ENCODE measurements at places on chromosomes 4 and X. TPM values are rescaled to one million over a fixed set of nuclear protein-coding genes. Genes with fewer than 3 reads are reported as not detected.

- DNase-seq: no peak
Observed at GRCh38 chr4:114400531-114400930, 198.1 kb upstream of the UGT8 start.

- DNase-seq: no peak
Observed at GRCh38 chrX:93322110-93322509, 351.3 kb downstream of the NAP1L3 start.

DNA sequence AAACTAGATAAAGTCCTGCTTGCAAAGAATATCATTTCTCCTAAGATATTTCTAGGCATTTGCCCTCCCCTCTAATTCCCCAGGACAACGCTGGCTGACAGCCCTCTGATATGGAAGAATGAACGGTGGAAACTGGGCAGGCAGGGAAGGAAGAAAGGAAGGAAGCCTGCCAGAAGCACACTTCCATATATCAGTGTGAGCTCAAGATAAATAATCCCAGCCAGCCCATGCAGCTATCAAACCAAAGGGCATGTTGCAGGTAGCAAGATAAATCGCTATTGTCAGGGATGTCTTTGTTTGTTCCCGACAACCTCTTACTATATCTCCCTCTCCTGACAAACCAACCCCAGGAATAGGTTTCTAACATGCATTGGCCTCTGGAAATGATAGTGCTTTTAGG is 412.8 kb downstream of the HNRNPD start:
- DNase-seq: no peak

DNA sequence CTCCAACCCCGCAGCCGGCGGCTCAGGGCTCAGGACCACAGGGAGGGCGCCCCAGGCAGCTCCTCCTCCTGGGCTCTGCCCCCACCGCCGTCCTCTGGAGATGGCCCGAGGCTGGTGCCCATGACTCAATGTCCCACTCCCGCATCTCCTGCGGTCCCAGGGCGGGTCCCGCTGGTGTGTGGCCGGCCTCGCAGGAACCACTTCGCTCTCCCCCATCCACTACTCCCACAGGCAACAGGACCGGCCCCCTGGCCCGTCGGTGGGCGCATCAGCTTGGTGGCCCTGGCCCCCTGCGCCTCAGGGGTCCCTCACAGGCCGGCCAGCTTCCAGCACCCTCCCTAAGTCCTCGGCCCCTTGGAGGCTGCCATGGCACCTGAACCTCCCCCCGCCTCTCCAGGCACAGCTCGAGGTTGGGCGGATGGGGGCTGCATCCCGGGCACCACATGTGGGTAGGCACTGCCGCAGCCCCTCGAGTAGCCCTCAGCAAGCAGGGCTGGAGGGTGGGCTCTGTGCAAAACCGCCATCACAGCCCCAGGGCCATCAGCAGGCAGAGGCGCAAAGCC is 22.8 kb upstream of the SPON2 start:
- no peak for DNase-seq

DNA sequence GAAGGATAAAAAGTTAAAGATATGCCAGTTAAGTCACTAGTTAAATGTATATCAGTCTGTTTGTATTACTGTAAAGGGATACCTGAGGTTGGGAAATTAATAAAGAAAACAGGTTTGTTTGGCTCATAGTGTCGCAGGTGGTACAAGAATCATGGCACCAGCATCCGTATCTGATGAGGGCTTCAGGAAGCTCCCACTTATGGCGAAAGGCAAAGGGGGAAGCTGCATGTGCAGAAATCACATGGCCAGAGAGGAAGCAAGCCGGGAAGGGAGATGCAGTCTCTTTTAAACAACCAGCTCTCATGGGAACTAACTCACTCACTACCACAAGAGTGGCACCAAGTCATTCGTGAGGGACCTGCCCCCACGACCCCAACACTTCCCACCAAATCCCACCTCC is 91.9 kb upstream of the SH3RF1 start:
- no peak for DNase-seq

DNA sequence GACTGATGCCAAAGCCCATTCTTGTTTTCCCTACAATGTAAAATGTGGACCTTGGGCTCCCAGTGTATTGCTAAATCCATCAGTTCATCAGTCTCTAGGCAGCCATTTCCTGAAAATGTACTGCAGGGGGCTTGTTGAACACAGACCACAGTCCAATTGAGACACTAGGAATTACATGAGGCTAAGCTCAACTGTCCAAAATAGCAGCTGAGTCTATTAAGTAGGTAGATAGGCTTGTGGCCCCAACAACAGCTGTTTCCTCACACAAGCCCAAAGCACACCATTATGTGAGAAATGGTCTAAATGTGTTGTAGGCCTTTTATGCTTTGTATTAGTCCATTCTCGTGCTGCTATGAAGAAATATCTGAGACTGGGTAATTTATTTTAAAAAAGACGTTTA is 60.0 kb upstream of the PAK3 start:
- no peak for DNase-seq

- DNase-seq: peak; percentile 61
Observed at GRCh38 chr4:44447563-44448504, 775 bp downstream of the KCTD8 start.

- no peak for DNase-seq
Observed at GRCh38 chr4:68724426-68724825, 54.0 kb upstream of the UGT2B15 start.

DNA sequence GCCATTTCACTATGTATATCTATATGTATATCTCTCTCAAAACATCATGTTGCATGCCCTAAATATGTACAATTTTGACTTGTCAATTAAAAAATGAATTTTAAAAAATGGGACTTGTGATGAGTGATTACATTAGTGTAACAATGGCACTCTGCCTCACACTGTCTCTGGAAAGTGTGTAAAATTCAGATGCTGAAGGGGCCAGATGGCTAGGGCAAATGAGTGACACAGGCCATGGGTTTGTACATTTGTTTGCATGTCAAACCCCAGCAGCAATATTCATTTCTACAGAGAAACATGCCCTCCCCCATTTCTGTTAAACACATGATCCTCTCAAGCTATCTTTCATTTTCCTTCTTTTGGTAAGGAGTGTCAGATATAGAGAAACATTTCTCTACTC is 8.1 kb downstream of the SCARB2 start:
- no peak for DNase-seq

- no peak for DNase-seq
Observed at GRCh38 chrX:26558719-26559386, 342.9 kb downstream of the MAGEB5 start.

GRCh38 chrX:121160987-121161386 is 113.6 kb downstream of the GLUD2 start:
- no peak for DNase-seq

DNA sequence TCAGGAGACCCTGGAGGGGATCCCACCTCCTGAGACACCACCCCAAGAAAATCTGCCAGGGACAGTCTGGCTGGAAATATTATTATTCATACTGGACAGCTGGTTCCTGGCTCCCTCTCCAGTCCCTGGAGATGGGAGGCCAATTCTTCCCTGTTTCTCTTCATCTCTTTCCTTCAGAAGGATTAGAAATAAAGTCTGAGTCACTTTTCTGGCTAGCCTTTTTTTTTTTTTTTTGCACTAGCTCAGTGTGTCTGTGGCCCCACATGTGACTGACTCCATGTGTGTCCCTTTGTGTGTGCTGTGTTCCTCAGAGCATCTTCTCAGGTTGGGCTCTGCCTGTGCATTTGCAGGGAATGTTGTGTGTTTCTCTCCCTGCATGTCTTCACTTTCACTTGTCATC is 1.8 kb upstream of the FRMPD3 start:
- DNase-seq: no peak

GRCh38 chr4:48032721-48033120 is 16.1 kb downstream of the NIPAL1 start:
- DNase-seq: no peak

DNA sequence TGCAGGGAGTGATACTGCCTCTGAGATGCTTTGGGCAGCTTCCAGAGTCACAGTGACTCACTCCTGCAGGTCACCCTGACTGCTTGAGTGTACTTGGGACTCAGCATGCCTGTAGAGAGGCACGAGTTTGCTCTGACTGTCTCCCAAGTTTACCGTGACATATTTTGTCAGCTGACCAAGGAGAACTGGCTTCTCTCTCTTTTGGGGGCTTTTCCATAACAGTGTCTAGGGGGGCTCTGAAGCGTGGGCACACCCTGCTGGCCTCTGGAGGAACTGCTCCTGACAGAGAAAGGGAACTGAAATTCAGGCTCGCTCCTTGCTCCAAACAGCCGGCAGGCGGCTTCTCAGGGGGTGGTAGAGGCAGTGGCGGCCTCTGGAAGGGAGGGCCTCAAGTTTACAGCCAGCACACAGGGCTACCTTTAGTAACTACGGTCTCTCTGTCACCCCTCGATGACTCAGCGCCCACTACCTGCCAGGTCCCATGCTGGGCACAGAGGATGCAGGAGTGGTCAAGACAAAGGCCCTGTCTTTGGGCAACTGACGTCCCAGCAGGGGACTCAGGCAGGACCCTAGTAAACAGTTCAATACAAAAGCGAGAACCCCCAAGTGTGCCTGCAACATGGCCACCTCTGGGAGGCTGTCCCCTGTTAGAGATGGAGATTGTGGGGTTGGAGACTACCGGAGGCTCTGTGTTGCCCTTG is 17.8 kb downstream of the ZNF185 start:
- DNase-seq: no peak

Gene FHIP1A
- total RNA-seq: 3.3 TPM

Gene SMR3B
- total RNA-seq: not detected

Gene AR
- total RNA-seq: 0.62 TPM

Gene CWH43
- total RNA-seq: not detected

Gene DSPP
- total RNA-seq: 0.16 TPM

Gene RAB41
- not detected for total RNA-seq

Gene DOK7
- total RNA-seq: not detected

Measured in occipital lobe (tissue), 3 donors.